ENCODE measurements at places on chromosomes 1 and 21. TPM values are rescaled to one million over a fixed set of nuclear protein-coding genes. Genes with fewer than 3 reads are reported as not detected.
A peak's percentile ranks its signal among the peaks of the same experiment; 100 is the strongest.

- DNase-seq: peak; percentile 44
Measured at GRCh38 chr1:52032785-52033131, 852 bp downstream of the KTI12 start.

DNA sequence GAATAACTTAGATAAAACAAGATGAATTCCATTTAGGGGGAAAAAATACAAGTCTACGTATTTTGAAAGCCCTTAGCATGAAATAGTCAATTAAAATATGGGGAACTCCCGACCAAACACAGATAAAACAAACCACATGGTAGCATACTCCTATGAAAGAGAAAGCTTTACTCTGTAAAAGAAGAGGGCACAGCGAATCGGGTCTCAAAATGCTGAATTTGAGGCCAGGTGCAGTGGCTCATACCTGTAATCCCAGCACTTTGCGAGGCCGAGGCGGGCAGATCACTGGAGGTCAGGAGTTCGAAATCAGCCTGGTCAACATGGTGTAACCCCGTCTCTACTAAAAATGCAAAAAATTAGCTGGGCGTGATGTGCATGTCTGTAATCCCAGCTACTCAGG is 116.9 kb upstream of the TIAM1 start:
- DNase-seq: no peak

DNA sequence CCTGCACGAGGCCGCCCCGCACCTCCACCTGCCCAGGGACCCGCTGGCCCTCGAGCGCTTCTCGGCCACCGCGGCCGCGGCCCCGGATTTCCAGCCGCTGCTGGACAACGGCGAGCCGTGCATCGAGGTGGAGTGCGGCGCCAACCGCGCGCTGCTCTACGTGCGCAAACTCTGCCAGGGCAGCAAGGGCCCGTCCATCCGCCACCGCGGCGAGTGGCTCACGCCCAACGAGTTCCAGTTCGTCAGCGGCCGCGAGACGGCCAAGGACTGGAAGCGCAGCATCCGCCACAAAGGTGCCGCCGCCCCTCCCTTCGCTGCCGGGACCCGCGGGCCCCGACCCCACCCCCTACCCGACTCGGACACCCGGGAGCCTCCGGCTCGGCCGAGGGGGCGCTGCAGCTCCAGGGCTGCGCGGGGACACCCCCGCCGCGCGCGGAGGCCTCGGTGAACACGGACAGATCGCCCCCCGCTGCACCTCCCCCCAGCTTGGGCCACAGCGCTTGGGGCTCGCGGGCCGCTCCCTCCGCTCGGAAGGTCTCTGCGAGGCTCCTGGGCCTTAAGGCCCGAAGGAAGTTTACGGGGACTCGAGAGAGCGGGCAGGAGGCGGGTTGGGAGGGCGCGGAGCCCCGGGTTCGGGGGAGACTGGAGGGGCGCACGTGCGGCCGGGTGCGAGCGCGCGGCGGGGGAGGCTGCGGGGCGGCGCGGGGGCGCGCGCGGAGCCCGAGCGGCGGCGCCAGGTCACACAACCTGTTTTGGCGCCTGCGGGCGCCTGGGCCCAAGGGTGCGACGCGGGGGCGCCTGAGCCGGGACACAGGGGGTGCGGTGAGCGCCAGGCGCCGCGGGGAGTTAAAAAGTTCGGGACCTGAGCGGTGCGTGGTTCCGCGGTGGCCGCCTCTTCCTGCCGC is 1.2 kb downstream of the SAMD11 start:
- no peak for DNase-seq

GRCh38 chr1:192892934-192893333 is 84.1 kb downstream of the RGS2 start:
- DNase-seq: no peak

DNA sequence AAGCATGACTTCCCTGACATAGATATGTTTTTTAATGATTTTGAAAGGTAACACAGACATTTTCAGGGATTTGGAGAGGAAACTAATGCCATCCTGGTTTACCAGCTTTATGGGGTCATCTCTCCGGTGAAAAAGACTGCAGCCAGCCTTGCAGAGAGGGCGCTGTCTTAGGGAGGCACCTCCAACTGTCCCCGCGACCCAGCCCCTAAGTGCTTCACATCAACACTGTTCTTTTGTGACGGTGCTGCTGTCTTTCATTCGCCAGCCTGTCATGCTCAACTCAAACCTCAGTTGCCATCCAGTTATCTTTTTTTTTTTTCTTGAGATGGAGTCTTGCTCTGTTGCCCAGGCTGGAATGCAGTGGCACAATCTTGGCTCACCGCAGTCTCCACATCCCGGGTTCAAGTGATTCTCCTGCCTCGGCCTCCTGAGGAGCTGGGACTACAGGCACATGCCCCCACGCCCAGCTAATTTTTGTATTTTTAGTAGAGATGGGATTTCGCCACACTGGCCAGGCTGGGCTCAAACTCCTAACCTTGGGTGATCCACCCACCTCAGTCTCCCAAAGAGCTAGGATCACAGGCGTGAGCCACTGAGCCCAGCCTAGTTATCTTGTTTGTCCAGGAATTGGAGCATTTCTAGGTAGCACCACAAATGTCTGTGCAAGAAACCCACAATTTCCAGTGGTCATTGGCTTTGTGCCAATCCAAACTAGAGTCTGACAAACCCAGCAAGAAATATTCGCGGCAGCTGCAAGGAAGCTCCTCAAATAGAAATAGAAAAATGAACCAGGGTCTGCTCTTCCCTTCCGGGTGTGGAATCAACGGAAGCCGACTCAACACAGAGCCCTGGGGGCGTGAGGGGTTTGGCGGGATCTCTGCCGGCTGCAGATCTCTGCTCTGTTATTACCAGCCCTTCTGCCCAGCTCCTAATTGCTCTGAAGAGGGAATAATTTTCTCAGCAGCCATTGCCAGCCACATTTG is 24.2 kb downstream of the PDE9A start:
- DNase-seq: peak; percentile 32

GRCh38 chr1:153849487-153850185 is 73.1 kb downstream of the GATAD2B start:
- no peak for DNase-seq

DNA sequence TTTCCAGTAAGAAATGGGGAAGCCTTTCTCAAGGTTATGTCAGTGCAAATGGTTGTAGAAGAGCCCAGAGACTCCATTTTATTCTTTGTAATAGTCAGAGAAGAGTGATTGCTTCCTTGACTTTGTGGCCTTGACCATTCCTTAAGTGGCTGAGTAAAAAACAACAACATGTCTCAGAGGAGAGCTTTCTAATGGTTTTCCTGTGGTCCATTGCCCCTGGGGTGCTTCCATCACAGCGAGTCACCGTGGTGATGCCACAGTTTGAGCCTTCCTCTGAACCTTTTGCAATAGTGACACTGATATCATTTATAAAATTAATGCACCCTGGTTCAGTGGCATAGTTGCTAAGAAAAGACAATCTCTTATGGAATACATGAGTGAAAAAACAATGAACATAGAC is 38.6 kb downstream of the PAPPA2 start:
- no peak for DNase-seq

- no peak for DNase-seq
Measured at GRCh38 chr1:229035054-229035747, 235.7 kb upstream of the RAB4A start.

DNA sequence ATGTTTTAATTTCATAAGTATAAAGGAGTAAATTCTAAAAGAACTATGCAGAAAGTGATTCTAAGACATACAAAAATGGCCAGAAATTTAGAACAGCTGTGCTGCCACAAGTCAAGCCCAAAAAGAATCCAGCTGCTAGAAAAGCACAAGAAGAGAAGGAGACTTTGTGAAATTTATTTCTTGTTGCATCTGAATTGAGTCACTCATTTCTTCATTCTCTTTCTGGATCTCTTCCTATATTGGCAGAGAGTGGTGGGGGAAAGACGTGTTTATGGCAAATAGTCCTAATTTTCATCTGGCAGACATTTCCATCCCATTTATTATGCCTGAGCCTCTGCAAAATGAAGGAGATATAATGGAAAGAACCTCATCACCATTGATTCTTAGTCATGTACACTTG is 139.6 kb upstream of the CTTNBP2NL start:
- no peak for DNase-seq

GRCh38 chr21:34979383-34979782 is 69.7 kb downstream of the RUNX1 start:
- no peak for DNase-seq

The KPRP gene
- not detected for total RNA-seq

The CFAP141 gene
- total RNA-seq: not detected
